ENCODE measurements at places on chromosomes 1 and 21.
A peak's percentile ranks its signal among the peaks of the same experiment; 100 is the strongest.

DNA sequence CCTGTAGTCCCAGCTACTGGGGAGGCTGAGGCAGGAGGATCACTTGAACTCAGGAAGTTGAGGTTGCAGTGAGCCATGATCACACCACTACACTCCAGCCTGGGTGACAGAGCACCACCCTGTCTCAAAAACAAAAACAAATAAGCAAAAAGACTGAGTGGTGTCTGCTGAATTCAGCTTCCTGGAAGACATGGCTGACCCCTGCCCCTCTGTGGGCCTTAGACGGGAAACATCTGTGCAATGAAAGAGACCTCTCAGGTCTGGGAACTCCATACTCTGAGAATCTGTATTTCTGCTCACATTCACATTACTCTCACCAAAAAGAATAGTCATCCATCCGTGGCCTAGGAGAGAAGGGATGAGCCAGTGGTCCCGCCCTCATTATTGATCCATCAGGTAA lies 2.0 kb downstream of the HTR1D start:
- no peak for DNase-seq

- no peak for DNase-seq
Measured at GRCh38 chr21:17900281-17900989, 81.3 kb upstream of the C21orf91 start.

GRCh38 chr1:234722904-234723720 lies 113.1 kb upstream of the IRF2BP2 start:
- DNase-seq = peak; percentile 89

GRCh38 chr1:21319447-21320407 lies 29.5 kb upstream of the ECE1 start:
- no peak for DNase-seq

- no peak for DNase-seq
Measured at GRCh38 chr1:55155522-55155921, 59.6 kb downstream of the USP24 start.

- DNase-seq = no peak
Measured at GRCh38 chr21:34781526-34781925, 112.7 kb downstream of the CLIC6 start.

DNA sequence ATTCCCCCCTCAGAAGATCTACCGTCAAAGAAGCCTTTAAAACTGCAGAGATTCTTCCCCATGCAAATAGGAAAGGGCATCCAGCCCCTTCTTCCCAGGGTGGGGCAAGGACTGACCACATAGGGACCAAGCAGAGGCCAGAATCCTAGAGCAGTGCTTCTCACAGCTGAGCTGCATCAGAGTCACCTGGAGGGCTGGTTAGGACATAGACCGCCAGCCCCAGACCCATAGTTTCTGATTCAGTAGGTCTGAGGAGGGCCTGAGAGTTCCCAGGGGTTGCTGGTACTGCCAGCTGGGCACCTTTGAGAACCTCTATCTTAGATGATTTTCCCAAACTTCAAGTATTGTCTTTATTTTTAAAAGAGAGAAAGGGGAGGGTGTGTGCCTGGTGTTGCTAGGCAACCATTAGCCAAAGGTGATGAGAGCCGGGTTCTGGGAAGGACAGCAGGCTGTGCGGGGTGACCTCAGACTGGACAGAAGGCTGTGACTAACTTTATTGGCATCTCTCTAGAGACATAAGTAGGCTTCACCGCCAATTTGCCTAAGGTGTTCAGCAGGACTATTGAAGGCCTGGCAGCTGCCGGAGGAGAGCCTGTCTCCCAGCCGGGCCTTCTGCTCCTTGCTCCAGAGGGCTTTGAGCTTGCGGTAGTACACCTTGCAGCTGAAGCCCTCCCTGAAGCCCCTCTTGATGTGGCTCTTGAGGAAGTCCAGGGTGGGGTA lies 3.0 kb downstream of the SPATA46 start:
- no peak for DNase-seq

DNA sequence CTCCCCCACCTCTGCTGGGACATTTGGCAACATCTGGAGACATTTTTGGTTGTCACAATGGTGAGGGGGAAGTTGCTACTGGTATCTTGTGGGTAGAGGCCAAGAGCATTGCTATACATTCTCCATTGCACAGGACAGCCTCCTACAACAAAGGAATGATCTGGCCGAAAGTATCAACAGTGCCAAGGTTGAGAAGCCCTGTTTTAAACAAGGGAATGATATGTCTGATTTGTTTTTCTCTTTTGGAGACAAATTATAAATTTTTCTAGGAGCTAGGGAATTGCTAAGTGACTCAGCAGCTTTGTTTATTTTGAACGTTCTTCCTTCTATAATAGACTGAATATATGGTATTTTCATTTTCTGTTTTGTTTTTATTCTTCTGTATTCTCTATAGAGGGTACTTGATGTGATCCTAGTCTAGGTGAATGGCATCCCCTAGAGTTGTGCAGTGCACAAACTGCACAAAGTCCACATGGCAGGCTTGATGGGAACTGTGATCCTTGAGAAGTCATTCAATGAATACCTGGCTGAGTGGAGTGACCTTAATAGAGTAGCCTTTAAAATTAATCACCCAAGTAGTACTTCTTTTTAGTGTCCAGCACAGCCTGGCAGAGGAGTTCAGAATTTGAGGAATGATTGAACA lies 288.6 kb upstream of the USP24 start:
- DNase-seq = no peak

GRCh38 chr1:32072622-32073298 lies at the start of gene TMEM39B:
Gene TMEM39B (plus strand): TSS chr1:32072939. CDS start chr1:32073048, 109 bp downstream.
- DNase-seq = peak; percentile 77

DNA sequence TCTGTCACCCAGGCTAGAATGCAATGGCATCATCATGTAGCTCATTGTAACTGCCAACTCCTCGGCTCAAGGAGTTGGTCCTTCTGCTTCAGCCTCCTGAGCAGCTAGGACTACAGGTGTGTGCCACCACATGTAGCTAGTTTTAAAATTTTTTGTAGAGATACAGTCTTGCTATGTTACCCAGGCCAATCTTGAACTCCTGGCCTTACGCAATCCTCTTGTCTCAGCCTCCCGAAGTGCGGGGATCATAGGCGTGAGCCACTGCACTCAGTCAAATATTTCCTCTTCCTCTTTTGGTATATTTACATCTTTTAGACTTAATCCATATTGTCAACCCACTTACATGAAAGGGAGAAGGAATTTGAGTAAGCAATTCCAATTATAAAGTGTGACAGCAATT lies 121.1 kb downstream of the EVI5 start:
- DNase-seq = no peak

DNA sequence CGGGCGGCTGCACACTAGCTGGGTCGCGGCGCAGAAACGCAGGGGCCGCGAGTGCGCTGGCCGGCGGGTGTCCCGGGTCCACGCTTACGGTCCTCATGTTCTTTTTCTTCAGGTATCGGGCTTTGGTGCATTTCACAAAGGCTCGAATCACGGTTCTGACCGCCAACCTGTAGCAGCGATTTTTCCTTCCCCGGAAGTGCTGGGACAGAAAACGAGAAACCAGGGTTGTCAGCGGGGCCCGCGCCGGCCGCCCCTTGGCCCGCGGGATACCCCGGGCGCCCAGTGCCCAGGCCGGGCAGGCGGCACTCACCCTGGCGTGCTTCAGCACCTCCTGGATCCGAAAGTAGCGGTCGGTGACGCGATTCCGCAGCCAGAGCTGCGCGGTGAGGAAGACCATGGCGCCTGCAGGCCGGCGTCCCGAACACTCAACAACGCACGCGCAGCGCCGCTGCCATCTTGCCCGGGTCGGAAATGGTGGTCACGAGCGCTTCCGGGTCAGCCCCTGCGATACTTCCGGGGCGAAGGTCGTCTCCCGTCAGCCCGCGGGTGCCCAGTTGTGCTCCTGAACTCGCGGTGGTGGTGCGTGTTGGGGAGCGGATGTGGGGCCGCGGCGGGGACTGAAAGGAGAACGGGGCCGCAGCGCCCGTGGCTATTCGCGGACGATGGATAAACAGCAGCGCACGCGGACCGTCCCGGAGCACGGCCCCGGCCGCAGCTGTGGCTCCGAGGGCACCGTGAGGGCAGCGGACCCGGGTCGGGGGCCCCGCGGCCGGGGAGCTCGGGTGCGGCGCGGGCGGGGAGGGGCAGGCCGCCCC lies at the start of gene MRPL20:
Gene MRPL20, minus strand, starts transcription at position 473 of the 815 bp plus-strand sequence. Its CDS starts 76 bp downstream, at position 397.
- peak; percentile 34 for DNase-seq

Data from AG09309 (cell line).